Islet precursor cell (in vitro differentiated cells): ENCODE measurements at places on chromosomes 2 and 18.
A peak's percentile ranks its signal among the peaks of the same experiment; 100 is the strongest.

- DNase-seq, result no peak
Measured at GRCh38 chr2:158808426-158808825, 13.3 kb downstream of the DAPL1 start.

DNA sequence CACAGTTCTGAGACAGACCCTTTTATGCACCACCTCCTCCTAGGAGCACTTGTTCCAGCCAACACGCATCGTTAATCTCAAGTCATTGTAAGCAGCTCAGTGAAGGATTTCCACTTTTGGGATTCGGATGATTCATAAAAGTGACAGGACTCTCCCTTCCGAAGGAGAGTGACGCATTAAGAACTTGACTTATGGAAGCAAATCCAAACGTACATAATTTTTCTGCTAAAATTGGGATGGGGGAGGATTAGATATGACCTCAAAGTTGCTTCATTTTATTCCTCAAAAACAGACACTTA is 165.7 kb downstream of the TWIST2 start:
- DNase-seq, result no peak

GRCh38 chr2:149456285-149456684 is 125.9 kb downstream of the LYPD6 start:
- DNase-seq, result no peak

GRCh38 chr18:41933778-41934177 is 21.3 kb upstream of the PIK3C3 start:
- no peak for DNase-seq

GRCh38 chr2:239327536-239328350 is 73.1 kb downstream of the HDAC4 start:
- DNase-seq, result peak; percentile 53

DNA sequence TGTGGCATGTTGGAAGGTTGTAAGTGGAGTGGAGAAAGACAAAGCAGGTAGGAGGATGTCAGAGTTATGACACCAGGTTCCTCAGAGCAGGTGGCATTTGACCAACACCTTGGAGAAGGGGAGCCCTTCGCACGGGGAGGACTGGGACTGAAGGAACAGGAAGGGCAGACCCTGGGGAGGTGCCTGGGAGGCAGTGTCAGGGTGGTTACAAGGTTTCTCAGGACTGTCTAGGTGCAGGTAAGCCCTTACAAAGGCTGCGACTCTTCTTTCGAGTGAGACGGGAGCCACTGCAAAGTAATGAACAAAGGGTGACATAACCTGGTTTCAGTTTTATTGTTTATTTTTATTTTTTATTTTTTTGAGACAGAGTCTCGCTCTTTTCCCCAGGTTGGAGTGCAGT is 84.6 kb downstream of the EIF2AK3 start:
- DNase-seq, result no peak

DNA sequence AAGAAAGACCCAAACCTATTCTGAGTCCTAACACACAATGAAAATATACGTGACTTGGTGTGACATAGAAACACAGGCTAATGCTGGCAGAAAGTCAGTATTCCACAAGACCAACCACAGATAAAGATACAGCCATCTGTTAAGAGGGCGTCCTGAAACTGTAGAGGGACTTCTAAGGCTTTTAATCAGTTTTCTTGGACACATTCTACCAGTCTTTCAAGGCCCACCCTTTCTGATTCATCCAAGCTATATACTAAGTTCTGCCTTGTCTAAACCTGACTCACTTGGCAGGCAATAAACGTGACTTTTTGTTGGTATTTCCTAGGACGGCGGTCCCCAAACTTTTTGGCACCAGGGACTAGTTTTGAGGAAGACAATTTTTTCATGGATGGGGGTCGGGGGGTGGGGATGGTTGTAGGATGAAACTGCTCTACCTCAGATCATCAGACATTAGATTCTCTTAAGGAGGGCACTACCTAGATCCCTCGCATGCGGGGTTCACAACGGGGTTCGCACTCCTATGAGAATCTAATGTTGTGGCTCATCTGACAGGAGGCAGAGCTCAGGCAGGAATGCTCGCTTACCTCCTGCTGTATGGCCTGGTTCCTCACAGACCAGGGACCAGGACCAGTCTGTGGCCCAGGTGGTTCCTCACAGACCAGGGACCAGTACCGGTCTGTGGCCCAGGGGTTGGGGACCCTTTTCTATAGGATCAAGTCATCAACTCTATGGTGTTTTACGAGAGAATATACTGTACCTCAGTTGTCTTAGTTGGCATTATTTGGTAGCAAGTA is 61.4 kb downstream of the SP3 start:
- no peak for DNase-seq

- DNase-seq, result no peak
Measured at GRCh38 chr2:55926246-55926645, 2.7 kb upstream of the EFEMP1 start.

DNA sequence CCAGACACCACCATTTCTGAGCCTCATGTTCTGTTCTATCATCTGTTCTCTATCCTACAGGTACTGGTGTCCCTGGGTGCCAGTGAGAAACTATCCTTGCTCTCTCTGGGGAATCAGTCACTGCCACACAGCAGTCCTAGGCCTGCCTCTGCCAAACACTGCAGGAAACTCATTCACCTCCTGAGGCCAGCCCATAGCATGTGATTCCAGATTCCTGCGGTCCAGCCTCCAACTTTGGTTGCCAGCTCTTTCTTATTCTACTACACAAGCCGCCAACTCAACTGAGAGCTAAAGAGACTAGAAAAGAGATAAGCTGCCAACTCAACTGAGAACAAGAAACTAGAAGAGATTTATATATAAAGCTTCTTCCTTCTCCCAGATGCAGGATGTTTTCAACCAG is 8.8 kb upstream of the TTLL4 start:
- no peak for DNase-seq

- no peak for DNase-seq
Measured at GRCh38 chr2:170966648-170967396, 37.8 kb downstream of the GORASP2 start.

DNA sequence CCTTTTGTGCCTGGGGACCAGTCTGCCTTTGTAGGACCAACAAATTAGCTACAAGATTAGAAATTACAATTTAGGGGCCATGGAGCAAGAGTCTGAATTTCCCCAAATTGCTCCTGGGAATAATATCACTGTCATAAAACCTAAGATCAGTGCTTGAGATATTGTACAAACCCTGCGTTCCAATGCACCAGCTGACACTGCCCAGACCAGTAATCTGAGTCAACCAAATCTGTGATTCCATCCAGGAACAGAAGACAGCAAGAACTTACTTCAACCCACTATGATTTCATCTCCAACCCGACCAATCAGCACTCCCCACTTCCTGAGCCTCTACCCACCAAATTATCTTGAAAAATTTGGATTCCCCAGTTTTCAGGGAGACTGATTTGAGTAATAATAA is 1305.0 kb upstream of the NRXN1 start:
- DNase-seq, result peak; percentile 74

GRCh38 chr2:113181258-113182051 is 7.7 kb downstream of the PSD4 start:
- DNase-seq, result no peak

- DNase-seq, result no peak
Measured at GRCh38 chr2:17901246-17901645, 22.8 kb downstream of the KCNS3 start.

GRCh38 chr2:96324721-96325040 is 436 bp upstream of the ITPRIPL1 start:
- DNase-seq, result no peak

DNA sequence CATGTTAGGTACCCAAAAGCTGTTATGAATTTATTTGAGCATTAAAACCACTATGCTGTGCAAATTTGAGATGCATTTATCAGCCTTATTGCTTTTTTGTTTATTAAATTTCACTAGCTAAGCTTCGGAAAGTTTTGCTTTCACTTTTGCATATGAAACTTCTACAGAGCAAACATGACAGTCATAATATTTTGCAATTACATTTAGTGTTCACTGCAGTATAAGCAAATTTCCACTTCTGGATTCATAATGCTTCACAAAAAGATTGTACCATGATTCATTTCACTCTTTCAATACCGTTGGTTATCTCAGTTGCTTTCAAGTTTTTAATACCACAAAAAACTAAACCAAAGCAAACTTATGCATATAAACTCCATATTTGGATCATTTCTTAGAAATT is 228.7 kb upstream of the SLC8A1 start:
- no peak for DNase-seq

GRCh38 chr18:62357079-62357719 is 32.1 kb downstream of the TNFRSF11A start:
- DNase-seq, result no peak

- no peak for DNase-seq
Measured at GRCh38 chr2:167504061-167504460, 615.8 kb downstream of the XIRP2 start.

GRCh38 chr2:10009271-10009810 is 34.0 kb upstream of the KLF11 start:
- no peak for DNase-seq

DNA sequence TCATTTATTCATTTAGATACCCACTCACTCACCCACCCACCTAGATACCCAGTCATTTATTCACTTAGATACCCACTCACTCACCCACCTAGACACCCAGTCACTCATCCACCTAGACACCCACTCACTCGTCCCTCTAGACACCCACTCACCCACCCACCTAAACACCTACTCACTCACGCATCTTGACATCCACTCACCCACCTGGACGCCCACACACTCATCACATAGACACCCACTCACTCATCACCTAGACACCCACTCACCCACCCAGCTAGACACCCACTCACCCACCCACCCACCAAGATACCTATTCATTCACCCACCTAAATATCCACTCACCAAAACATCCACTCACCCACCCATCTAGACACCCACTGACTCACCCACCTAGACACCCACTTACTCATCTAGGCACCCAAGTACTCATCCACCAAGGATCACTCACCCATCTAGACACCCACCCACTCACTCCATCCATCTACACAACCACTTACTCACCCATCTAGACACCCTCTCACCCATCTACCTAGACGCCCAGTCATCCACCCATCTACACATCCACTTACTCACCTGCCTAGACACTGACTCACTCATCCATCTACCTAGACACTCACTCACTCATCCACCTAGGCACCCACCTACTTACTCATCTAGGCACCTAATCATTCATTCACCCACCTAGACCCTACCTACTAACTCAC is 723.7 kb upstream of the RAB6C start:
- DNase-seq, result no peak

DNA sequence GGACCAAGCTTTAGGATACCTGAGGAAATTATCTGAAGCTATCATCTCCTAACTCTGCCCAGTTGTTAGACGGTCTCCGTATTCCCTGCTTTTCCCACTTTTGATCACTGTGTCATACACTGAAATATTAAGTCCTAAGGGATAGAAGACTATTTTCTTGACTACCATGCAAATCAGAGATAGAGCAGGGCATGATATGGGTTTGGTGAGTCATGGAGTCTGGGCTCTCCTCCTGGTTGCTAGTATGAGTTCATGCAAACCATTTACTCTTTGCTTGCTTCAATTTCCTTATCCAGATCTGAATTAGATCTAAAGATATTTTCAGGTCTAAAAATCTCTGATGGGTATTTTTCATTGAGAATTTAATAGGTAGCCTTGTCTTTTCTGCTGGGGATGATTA is 55.0 kb downstream of the EHBP1 start:
- DNase-seq, result no peak

GRCh38 chr2:105055613-105056012 is 17.7 kb downstream of the MRPS9 start:
- no peak for DNase-seq

GRCh38 chr2:20103530-20103929 is 52.1 kb upstream of the LAPTM4A start:
- DNase-seq, result no peak
